ENCODE measurements at places on chromosomes 11 and 22.
A peak's percentile ranks its signal among the peaks of the same experiment; 100 is the strongest.

- no peak for DNase-seq
These were observed 398.8 kb upstream of the RAG2 start for GRCh38 chr11:36996795-36997194.

- DNase-seq = no peak
These were observed 40.1 kb downstream of the CTSC start for GRCh38 chr11:88297421-88297820.

- DNase-seq = no peak
These were observed 7.6 kb upstream of the MUC6 start for GRCh38 chr11:1044160-1044559.

DNA sequence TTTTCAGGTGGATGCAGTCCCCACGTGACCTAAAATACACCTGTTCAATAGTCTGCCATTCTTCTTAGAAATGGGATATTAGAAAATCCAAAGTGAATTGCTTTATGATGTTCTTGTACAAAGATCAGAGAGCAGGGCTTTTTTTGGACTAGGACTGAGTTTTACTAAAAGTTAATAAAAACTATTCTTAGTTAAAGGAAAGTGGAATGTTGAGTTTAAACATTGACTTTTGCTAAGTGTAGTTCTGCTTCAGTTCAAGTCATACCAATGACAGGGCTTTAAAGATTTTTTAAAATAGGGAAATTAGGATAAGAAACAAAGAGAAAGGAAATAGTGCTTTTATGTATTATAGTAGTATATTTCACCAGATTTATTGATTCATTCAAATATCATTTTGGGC lies at the start of gene SLC22A24:
SLC22A24 (minus strand) TSS at position 101 of the 400 bp plus-strand sequence. CDS start 442 bp downstream, outside the sequence.
- DNase-seq = no peak

DNA sequence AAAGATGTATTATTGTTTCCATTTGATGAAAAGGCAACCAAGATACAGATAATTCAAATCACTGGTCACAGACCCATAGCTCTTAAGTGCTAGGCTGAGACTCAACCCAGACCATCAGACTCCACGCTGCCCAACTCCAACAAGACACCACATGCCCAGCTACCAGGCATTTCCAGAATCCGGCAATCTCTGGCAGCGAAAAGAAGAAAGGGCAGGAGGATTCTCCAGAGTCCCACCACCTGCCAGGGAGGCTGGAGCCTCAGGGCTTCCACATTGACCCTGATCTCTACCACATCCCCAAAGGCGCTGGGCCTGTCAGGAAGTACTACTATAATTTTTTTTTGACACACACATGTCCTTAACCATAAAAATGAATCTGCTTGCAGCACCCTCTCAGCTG lies 61.4 kb upstream of the ARFGAP3 start:
- DNase-seq = no peak

- DNase-seq = no peak
These were observed 86.9 kb downstream of the SYN3 start for GRCh38 chr22:32971276-32971675.

DNA sequence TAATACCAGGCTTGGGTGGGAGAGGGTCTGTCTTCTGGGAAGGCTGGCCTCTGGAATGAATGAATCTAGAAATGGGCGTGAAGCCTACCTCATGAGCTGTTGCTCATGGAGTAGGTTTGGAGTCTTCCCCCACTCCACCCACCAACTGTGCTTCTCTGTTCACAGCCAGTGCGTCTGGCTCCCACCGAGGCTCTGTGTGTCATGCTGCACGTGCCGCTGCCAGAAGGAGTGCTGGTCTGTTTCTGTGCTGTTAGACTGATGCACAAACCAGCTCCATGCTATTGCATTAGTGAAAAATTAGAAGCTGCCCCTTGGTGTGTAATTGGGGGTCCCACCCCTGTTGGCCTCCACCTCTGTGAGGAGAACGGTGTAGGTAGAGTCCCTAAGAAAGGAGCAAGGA lies 132.3 kb upstream of the PARVA start:
- DNase-seq = no peak

DNA sequence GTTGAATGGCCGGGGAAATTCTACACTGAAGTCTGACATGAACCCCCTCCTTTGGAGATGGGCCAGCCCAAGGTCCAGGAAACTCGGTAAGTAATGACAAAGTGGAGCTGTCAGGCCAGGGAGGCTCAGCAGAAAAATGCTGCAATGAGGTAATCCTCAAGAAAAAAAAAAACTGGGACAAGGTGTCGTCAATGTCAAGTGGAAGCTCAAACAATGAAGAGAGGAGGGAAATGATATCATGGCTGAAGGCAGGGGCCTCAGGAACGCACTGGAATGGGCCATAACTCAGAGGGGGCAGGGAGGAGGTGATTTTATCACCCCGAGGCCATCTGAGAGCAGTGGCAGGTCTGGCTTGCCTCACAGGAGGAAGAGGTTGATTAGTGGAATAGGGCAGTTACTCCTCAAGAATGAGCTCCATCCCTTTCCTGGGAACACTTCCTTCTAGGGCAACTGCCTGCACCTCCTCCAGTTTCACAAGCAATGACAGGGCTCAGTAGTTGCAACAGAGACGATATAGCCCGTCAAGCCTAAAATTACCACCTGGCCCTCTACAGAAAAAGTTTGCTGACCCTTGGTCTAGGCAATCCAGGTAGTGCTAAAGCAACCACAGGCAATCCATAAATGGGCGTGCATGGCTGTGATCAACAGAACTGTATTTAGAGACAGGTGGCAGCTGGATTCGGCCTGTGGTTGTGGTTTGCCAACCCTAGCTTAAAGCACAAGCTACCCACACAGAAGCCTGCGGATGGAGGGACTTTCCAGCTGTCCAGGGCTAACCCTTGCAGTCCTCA lies 65.2 kb downstream of the FBXO7 start:
- DNase-seq = no peak

GRCh38 chr11:115887727-115888126 lies 383.5 kb upstream of the CADM1 start:
- DNase-seq = no peak

DNA sequence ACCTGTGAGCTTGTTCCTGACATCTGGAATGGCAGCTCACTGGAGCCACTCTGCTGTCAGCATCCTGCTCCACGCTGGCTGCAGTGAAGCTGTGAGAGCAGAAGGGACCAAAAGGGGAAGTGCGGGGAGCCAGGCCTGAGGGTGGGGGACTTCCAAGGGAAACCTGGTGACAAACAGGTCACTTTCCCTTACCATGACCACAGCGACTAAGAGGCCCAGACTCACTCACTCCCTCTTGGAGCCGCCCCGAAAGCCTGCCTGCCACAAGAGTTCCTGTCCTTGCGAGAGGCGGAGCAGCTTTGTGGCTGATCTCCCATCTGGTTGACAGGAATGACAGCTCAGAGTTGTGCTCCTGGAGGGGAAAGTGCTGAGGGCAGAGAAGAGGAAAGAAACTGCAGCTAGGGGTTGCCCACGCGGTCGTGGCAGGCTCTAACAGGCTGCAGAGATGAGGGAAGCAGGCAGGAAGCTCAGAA lies 183.8 kb upstream of the NTM start:
- no peak for DNase-seq

DNA sequence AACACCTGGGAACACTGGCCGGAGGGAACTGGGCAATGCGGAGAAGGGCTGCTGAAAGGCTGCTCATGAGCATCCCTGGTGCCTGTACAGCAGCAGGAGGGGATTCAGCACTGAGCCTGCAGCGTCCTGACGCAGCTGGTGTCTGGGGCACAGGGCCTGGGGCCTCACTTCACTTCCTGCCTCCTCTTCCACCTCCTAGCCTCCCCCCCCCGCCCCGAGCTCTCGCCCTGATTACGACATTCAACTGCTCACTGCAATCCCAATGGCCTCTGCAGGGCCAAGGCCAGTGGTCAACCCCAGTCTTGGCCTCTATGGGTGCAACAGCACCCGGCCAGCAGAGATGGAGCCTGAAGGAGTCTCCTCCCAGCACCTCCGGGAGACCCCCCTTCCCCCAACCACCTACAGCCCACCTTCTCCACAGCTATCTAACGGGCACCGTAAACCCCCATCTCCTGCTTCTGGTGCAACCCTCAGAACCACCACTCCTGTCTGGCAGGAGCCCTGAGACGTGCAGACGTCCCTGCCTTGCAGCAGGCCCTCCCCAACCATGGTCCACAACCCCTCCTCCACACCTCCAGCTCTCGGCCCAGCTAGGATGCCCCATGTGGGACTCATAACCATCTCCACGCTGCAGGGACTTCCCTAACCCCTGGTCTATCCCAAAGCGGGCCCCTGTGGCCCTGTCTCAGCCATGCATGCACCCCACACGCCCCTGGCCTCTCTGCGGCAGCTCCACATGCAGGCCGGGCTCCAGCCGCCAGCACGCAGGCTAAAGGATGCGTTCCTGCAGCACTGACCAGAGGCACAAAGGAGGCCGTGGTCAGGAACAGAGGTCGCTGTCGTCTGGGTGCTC lies 38.2 kb downstream of the BRD1 start:
- no peak for DNase-seq

GRCh38 chr22:17562906-17563870 lies at the start of gene SLC25A18:
TSS of gene SLC25A18 (plus strand) at chr22:17563498. CDS start at chr22:17579945, 16,447 bp downstream.
- no peak for DNase-seq

GRCh38 chr11:93783765-93784144 lies 327 bp upstream of the MED17 start:
- DNase-seq = no peak

- peak; percentile 34 for DNase-seq
These were observed 201.2 kb upstream of the E2F8 start for GRCh38 chr11:19441752-19442553.

DNA sequence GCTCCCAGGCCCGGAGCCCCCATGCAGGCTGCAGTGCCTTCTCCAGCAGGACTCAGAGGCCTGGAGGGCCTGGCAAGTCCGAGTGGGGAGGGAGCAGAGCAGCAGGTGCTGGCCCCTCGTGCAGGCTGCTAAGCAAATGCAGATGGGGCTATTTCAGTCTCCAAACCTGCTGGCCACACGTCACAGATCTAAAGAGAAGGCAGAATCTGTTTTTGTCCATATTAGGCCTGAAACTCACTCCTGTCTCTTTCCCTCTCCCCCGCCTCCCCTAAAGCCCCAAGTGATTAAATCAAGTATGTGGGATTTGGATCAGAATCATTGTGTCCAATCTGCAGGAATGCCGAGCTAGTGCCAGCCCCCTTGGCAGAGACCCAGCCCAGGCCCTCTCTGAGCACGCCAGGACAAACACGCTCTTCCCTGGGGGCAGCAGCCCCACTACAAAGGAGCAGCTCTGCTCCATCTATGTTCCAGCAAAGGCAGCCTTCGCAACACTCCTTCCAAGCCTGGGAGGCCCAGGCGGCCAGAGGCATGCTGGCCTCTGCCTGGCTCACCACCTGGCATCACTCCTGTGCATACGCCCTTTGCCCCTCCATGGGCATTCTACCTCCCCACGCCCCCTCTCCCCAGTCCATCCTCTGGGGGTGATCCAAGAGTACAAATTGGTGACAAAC lies 26.5 kb downstream of the RPL27A start:
- peak; percentile 78 for DNase-seq

- no peak for DNase-seq
These were observed 42.9 kb downstream of the ARFGAP3 start for GRCh38 chr22:42814215-42814614.

DNA sequence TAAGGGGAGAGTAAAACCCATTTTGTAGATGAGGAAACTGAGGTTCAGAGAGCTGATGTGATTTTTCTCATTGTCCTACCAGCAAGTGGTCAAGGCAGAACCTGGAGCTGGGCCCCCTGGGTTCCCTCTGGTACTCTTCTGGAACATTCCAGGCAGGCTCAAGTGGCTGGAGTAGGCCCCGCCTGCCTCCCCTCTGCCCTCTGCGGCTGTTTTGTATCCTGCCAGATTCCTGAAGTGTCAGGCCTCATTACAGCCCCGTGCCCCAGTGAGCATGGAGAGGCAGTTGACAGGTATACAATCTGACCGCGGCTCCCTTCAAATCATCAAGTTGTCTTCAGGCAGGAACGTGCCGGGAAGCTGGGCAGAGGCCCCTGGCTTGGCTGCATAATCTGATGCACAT lies 94.6 kb upstream of the CD82 start:
- no peak for DNase-seq

GRCh38 chr11:19985111-19985510 lies 175.2 kb downstream of the DBX1 start:
- no peak for DNase-seq

DNA sequence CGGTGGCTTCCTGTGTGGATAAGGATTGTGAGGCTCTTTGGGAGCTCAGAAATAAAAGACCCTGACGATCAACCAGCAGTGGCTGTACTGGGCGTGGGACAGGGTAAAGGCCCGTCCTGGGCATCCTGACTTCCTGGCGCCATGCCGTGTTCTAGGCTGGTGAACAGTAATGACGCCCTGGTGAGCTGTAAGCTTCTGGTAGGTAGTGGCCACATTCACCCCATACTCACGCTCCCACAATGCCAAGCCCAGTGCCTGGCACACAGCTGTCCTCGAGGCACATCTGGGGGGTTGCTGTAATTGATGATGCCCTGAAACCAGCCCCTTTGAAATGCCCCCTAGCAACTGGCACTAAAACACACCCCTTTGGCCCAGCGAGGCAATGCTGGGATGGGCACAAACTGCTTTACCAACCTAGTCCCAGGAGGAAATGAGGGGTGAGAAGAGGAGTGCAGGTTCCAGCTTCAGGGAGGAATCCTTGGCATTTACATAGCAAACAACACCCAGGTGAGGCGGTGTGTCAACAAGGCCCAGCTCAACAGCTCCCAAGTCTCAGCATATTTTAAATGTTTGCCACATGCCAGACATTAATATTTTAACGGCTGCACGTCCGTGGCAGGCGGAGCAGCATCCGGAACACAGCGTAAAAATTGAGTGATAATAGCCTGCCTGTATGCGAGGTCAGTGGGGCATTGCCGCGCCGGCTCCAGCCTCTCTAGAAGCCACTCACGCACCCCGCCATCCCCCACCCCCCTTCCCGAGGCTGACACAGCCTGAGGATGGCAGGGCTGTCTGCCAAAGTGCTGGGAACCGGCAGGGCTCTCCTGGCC lies 79.3 kb downstream of the DSCAML1 start:
- no peak for DNase-seq

DNA sequence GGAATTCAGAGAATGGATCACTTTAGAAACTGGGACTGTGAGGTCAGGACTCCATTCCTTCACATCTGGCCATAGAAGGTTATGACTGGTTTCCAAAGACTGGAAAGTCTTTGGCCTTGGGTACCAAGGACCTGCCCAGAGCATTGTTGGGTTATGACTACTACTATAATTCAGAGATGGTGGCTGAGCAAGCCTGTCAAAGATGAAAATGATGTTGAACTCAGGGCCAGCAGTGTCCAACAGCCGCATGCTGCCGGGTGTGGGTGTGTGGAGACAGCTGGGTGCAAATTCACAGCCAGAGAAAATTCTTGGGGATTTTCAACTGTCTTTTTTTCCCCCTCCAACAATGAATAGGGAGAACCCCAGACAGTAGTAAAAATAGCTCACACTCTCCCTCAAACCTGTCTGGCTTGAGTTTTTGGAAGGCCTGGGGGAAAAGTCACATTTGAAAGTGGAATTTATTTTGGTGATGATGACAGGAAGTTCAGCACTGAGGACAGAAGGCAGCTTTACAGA lies 166.8 kb upstream of the NCAM1 start:
- no peak for DNase-seq

- peak; percentile 1 for DNase-seq
These were observed 74.5 kb upstream of the LMO1 start for GRCh38 chr11:8338138-8338537.

DNA sequence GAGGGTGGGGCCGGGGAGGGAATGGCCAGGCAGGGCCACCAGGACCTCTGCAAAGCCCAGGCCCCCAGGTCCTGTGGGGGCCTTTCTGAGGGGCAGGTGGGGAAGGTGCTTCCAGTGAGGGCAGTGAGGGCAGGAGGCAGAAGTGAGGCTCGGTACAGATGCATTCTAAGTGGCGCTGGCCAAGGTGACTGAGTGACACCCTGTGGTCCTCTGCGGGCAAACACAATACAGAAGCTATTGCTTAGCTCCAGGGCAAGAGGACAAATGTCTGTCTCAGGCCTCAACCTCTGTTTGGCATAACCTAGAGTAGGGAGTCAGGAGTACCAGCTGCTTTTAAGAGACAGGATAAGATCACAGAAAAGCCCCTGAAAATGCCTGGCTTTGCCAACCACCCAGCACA lies 31.3 kb downstream of the B3GAT1 start:
- DNase-seq = no peak
